ENCODE measurements at places on chromosomes 3 and 15.

- DNase-seq = no peak
Observed at GRCh38 chr3:30440147-30440604, 166.2 kb upstream of the TGFBR2 start.

DNA sequence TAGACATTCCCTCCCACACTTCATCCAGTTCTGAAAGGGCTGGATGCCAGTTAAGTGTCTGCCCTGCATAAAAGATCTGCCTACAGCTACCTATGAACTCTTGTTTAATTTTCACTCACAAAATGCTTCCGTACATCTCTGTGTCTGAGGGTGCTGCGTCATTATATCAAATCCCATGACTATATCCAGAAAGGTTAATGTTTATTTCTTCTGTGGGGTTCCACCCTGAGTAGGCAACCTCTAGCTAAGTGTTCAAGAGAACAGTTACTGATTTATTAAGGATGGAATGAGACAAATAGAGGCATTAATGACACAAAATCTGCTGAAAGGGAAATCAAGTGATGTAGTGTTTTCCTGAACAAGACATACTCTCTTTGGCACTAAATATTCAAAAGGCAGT lies 220.2 kb downstream of the MTHFS start:
- DNase-seq = no peak

DNA sequence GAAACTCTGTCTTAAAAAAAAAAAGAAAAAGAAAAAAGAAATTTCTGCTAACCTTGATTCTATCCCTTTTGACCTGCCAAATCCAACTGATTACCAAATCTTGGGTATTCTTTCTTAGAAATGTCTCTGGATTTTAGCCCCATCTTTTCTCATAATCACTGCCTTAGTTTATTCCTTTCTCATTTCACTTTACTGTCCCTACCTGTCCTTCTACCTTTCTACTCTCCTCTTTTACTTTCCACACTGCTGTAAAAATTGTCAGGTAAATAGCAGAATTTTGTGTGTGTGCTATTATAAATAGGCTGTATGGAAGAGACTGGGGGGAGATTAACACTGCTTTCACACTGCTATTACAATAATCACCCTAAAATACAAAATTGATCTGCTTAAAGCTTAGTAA lies 16.7 kb downstream of the PIK3CA start:
- DNase-seq = no peak

DNA sequence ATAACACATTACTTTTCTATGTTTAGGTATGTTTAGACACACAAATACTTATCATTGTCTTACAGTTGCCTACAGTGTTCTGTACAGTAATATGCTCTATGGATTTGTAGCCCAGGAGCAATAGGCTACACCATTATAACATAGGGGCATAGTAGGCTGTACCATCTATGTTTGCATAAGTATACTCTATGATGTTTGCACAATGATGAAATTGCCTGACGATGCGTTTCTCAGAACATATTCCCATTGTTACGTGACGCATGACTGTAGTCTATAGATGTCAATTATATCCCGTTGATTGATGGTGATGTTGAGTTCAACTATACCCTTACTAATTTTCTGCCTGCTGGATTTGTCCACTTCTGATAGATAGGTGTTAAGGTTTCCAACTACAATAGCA lies 139.4 kb upstream of the PFN2 start:
- DNase-seq = no peak

DNA sequence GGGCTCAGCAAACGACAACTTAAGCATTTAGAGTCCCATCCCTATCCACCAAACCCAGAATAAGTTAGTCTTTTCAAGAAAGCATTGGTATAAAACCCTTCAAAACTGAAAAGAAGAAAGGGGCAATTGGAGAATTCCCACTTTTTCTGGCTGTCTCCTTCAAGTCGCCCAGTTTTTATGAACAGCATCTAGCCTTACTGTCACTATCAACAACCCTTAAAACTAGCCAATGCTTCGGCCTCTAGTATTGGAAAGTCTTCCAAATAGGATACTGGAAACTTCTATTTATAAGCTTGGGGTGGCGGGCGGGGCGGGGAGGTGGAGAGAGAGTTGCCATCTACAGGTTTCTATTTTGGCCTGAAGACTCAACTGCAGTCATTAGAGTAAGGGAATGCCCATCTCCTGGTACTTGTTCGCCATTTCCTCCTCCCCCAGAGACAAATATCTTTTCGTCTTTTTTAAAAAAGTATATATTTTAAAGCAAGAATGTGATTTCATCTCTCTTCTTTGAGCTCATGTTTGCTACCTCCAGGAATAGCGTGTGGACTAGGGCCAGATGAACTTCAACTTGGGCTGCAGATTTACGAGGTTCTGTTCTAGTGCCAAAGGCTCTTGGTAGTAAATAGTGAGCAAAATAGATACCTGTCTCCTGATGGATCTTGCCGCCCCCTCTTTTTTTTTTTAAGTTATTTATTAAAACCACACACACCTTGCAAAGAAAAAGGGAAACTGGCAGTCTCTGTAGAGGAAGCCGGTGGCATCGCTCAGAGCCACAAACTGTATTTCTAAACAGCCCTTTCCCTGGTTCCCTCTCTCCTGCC lies 2.7 kb downstream of the BCL6 start:
- DNase-seq = no peak

DNA sequence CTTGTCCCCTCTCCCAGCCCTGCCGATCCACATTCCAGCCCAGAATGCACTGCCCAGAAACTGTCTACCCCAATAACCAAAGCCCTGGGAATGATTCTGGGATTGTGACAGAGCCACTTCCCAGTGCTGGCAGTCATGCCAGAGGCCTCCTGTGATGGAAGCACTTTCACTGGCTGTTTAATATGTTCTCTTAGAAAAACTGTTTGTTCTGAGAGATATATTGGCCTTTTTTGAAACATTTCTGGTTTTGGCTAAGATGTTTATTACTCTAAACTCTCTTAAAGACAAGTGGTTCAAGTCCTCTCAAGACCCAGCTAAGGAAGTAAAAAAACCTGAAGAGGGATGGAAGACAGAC lies 74.0 kb upstream of the HACD2 start:
- DNase-seq = no peak

DNA sequence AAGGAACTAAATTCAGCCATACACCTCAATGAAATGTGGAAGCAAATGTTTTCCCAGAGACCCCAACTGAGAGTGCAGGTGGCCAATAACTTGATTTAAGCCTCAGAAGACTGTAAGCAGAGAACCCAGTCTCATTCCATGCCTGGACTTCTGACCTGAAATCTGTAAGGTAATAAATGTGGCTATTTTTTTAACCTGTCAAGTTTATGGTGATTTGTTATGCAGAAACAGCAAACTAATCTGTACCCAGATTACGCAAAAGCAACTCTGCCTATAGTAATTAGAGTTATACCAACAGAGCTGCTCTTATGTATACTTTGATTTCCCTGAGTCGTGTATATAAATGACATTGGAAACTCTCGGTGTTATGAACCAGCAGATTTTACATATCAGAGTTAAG lies 534.0 kb upstream of the NAALADL2 start:
- DNase-seq = no peak

GRCh38 chr15:93462690-93463089 lies 373.7 kb upstream of the RGMA start:
- DNase-seq = no peak

GRCh38 chr3:184663756-184664155 lies 48.1 kb downstream of the MAGEF1 start:
- no peak for DNase-seq

GRCh38 chr3:67655364-67656121 lies 1.1 kb upstream of the SUCLG2 start:
- DNase-seq = no peak
